Mucosa of descending colon (tissue), 3 donors: ENCODE measurements at places on chromosomes 13 and 19. TPM values are rescaled to one million over a fixed set of nuclear protein-coding genes. Genes with fewer than 3 reads are reported as not detected.

ZNF177 gene
- total RNA-seq: 5.5 TPM

RASL11A gene
- total RNA-seq: 27.0 TPM

CALR3 gene
- not detected for total RNA-seq

MEIS3 gene
- total RNA-seq: 2.1 TPM

SIGLECL1 gene
- total RNA-seq: not detected

GSX1 gene
- not detected for total RNA-seq

DNA sequence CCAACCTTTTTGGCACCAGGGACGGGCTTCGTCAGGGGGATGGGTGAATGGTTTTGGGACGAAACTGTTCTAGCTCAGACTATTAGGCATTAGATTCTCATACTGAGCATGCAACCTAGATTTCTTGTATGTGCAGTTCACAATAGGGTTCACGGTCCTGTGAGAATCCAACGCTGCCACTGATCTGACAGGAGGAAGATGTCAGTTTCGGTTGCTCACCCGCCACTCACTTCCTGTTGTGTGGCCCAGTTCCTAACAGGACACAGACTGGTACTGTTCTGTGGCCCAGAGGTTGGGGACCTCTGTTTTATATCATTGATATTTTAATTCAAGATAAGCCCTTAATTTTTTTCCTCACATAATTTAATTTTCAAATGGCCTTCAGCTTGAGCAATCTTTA is 26.7 kb upstream of the TDRD3 start:
- DNase-seq: no peak

GRCh38 chr13:99984461-99985240 is 3.1 kb downstream of the ZIC2 start:
- no peak for DNase-seq

- no peak for DNase-seq
These were observed 227.7 kb downstream of the B3GLCT start for GRCh38 chr13:31427151-31428100.

- no peak for DNase-seq
These were observed 30.4 kb upstream of the CEACAM21 start for GRCh38 chr19:41545547-41545946.

DNA sequence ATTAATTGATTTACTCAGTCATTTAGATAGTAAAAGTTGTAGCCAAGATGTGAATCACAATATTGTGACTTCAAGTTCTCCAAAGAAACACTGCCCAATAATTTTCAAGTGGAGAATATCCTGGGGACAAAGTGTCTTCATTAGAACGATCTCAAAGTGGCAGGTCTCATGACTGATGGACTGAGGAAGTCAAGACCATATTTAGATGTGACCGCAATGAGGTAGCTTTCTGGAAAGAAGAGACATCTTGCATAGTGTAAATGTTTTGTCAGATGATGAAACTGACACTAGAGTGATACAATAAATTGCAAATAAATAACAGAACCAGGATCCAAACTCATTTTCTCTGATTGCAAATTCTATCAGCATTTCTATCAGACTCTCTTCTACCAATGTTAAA is 1476.9 kb downstream of the EFNB2 start:
- DNase-seq: no peak

GRCh38 chr19:48466561-48467325 is 2.4 kb upstream of the CYTH2 start:
- no peak for DNase-seq
